Omental fat pad (tissue), 4 donors: ENCODE measurements at places on chromosomes 5 and 9.

DNA sequence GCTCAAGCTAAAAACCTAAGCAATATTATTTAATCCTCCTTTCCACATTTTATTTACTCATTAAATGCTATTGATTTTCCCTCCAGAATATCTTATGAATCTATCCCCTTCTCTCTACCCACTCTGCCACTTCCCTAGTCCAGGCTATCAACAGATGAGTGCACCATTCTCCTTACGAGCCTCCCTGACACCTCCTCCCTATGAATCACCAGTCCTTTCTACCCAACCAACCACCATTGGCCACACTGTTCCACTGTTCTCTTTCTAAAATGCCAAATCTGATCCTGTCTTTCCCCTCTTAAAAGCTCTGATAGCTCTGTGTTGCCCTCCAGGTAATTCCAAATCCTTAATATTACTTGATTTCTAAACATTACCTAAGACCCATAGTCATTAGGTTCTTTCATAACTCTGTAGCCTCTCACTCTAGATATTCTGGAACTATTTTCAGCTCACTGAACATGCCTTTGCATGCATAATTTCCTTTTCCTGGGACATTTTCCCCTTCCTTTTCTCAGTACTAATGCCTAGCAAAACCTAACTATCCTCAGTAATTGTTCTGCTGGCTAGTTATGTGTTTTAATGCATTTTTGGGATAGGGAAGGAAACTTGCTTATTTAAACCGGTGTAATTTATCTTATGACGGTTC lies 126.3 kb downstream of the UNC13B start:
- no peak for DNase-seq

- DNase-seq: no peak
These were observed 117.5 kb upstream of the BOD1 start for GRCh38 chr5:173733831-173734501.

DNA sequence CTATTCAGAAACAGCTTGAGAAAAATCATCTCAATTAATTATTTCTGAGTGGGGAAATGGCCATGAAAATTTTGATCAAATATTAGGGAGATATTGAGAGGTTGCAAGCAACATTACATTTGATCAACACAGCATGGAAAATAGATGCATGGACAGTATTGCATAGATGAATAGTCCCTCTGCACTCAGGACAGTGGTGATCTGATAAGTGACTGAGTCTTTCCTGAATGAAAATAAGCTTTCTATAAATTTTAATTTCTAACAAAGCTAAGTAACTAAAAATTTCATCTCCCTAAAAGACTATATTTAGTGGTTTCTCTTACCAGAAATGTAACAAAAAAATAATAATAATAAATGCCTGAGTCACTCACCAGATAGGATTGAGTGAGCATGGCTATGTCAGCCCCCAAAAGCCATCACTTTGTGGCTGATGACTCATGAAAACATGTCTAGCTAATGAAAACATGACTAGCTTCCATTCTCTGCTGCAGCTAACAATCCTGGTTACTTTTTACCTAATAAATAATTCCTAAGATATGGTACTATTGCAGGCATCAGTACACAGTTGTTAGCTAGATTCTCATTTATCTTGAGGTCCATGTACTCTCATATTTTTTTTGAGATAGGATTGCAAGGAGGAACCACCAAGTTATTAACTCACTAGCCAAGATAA lies 1294.8 kb upstream of the ACO1 start:
- DNase-seq: no peak

- no peak for DNase-seq
These were observed 173.6 kb downstream of the TENT4A start for GRCh38 chr5:6886866-6887265.
